Right atrium auricular region (tissue), 2 donors: ENCODE measurements at places on chromosomes 7 and 10. TPM values are rescaled to one million over a fixed set of nuclear protein-coding genes. Genes with fewer than 3 reads are reported as not detected.
A peak's percentile ranks its signal among the peaks of the same experiment; 100 is the strongest.

ZNF804B gene
- 0.20 TPM for total RNA-seq

ELOVL3 gene
- total RNA-seq, result not detected

DNA sequence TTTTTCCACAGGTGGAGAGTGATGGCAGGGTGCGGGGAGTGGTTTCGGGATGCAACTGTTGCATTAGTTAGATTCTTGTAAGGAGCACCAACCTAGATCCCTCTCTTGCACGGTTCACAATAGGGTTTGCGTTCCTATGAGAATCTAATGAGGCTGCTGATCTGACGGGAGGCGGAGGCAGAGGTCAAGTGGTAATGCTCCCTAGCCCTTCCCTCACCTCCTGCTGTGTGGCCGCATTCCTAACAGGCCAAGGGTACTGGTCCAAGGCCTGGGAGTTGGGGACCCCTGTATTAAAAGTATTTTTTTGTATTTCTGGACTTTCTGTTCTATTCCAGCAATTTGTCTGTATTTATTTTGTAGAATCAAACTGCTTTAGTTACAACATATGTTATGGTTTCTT is 7.2 kb downstream of the CBLL1 start:
- peaks cover 1% of the 10 kb centered on the region for H3K4me1 ChIP-seq
- H3K27me3 ChIP-seq, result no peaks in the 10 kb centered on the region
- no peak for DNase-seq
- no peak overlapping the region for H3K27ac ChIP-seq

DNA sequence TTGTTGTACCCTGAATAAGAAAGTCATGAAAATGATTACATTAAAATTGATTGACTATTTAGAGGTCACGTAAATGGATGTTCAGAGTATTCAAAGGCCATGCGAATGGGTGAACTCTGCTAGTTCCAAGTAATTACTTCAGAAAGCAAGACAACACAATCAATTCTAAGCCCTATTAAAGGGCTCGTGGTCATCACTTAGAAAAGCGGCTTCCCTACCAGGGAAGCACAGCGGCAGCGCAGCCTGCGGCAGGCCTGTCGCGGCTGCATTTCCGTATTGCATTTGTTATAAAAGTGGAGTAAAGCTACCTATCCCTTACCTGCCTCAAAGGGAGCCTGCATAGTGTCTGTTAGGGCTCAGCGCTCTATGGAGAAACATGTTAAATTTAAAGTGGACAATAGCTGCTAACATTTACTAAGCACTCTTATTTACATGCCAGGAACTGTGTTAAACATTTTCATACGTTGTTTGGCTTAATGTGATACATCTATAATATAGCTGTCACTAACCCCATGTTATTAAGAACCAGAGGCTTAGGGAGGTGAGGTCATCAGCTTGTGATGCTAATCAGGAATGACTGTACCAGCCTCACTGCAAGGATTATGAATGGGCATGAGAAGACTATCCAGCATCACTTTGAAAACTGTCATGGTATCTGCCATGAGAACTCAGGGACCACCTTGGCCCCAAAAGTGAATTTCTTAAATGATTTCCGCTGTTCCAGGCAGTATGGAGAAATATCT is 187.5 kb downstream of the CELF2 start:
- H3K4me3 ChIP-seq, result no peak overlapping the region
- H3K4me1 ChIP-seq, result peaks cover 15% of the 10 kb centered on the region
- H3K27ac ChIP-seq, result no peak overlapping the region
- peaks cover 8% of the 10 kb centered on the region for H3K36me3 ChIP-seq

DNA sequence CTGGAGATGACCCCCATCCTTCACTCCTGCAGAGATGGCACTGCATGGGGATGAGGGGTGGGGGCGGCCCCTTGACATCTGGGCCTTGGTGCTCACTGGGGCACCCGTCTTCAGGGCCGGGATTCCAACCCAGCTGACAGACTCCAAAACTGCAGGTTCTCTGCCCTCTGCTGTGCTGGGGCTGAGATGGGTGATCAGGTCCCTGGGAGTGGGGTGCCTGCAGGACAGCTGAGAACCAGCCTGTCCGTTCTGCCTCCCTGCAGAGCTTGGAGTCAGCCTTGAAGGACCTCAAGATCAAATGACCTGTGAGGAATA is 14.3 kb downstream of the PDAP1 start:
- no peaks in the 10 kb centered on the region for H3K27me3 ChIP-seq
- peaks cover 58% of the 10 kb centered on the region for H3K36me3 ChIP-seq
- no peak overlapping the region for H3K27ac ChIP-seq
- DNase-seq, result no peak
- no peak overlapping the region for H3K4me3 ChIP-seq

- H3K4me1 ChIP-seq, result no peaks in the 10 kb centered on the region
- H3K27ac ChIP-seq, result no peak overlapping the region
- no peaks in the 10 kb centered on the region for H3K27me3 ChIP-seq
Measured at GRCh38 chr7:145263886-145264285, 428.0 kb upstream of the TPK1 start.

GRCh38 chr10:29517352-29517923 is 117.3 kb downstream of the SVIL start:
- no peak for DNase-seq
- H3K36me3 ChIP-seq, result peaks cover 58% of the 10 kb centered on the region
- no peaks in the 10 kb centered on the region for H3K4me1 ChIP-seq
- H3K27me3 ChIP-seq, result no peaks in the 10 kb centered on the region
- peak overlapping the region; percentile 83 for H3K27ac ChIP-seq

DNA sequence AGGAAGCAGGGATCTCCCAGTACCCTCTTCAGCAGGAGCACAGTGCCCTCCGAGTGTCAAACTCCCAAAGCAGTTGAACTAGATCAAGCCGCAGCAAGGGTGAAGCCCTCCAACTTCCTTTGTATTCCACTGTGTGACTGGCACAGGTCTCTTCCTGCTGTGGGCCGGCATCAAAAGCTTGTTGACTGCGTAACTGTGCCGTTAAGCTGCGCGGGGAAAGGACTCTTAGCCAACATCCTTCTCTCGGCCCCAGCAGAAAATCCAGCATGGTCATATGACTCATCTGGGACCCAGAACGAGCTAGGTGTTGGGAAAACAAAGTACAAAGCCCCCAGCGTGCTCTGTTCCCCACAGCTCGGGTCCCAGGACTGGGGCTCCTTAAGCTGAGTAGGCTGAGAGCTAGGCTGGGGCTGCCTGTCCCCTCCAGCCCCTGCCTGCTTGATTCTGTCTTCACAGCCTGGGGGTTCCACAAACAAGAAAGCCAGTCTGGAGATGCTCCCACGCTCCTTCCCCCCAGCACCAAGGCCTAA is 52.2 kb downstream of the COL17A1 start:
- no peak overlapping the region for H3K27ac ChIP-seq
- DNase-seq, result peak; percentile 53
- H3K4me3 ChIP-seq, result no peak overlapping the region
- H3K27me3 ChIP-seq, result no peaks in the 10 kb centered on the region
- peaks cover 17% of the 10 kb centered on the region for H3K36me3 ChIP-seq
- no peaks in the 10 kb centered on the region for H3K4me1 ChIP-seq

DNA sequence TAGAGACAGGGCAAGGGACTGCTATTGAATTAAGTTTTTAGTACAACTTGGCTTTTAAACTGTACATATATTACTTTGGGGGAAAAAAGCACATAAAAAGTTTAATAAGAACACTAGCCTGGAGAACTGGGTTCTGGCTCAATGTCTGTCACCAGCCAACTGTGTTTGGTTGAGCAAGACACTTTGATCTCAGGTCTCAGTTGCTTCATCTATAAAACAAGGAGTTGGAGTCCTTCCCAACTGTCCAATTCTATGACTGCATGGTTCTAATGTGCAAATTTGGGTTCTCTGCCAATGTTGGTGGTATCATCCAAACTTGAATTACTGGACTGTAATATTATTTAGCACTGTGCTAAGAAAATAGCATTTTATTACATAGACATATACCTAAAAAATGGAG is 50.3 kb downstream of the ATXN7L1 start:
- H3K27me3 ChIP-seq, result no peaks in the 10 kb centered on the region
- H3K27ac ChIP-seq, result no peak overlapping the region
- no peak for DNase-seq
- no peaks in the 10 kb centered on the region for H3K4me1 ChIP-seq
- no peak overlapping the region for H3K4me3 ChIP-seq

GRCh38 chr10:124032087-124032935 is 61.1 kb downstream of the CHST15 start:
- H3K27ac ChIP-seq, result no peak overlapping the region
- peaks cover 5% of the 10 kb centered on the region for H3K36me3 ChIP-seq
- DNase-seq, result no peak
- H3K4me3 ChIP-seq, result no peak overlapping the region
- H3K27me3 ChIP-seq, result no peaks in the 10 kb centered on the region

GRCh38 chr10:82817676-82818422 is 942.9 kb downstream of the NRG3 start:
- H3K36me3 ChIP-seq, result no peaks in the 10 kb centered on the region
- H3K27me3 ChIP-seq, result no peaks in the 10 kb centered on the region
- no peak for DNase-seq
- no peak overlapping the region for H3K4me3 ChIP-seq
- no peaks in the 10 kb centered on the region for H3K4me1 ChIP-seq

DNA sequence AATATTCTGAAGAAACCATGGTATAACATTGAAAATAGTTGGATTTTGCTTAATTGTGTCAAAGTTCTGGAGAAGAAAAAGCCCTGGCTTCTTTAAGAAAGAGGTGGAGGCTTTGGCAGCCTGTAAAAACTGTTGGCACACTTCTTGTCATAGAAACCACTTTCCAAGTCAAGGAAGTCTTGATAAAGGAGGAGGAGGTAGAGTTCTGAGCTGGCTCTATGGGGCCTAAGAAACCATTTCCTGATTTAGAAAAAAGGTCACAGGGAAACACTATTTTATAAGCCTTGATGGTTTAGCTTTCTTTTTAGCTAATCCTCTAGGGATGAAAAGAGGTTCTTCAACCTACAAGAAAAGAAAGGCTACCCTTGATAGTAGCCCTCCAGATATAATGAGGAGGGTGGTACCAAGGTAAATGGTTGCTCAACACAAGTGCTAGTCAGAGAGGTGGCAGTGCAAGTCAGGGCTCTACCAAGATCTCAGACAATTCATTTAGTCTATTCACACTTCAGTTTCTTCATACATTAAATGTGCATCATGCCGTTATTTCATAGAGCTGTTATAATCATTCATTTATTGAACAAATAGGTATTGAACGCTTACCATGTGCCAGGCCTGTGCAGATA is 346.9 kb downstream of the RNLS start:
- no peak overlapping the region for H3K27ac ChIP-seq
- no peaks in the 10 kb centered on the region for H3K36me3 ChIP-seq
- H3K27me3 ChIP-seq, result no peaks in the 10 kb centered on the region
- no peak for DNase-seq
- no peaks in the 10 kb centered on the region for H3K4me1 ChIP-seq

DNA sequence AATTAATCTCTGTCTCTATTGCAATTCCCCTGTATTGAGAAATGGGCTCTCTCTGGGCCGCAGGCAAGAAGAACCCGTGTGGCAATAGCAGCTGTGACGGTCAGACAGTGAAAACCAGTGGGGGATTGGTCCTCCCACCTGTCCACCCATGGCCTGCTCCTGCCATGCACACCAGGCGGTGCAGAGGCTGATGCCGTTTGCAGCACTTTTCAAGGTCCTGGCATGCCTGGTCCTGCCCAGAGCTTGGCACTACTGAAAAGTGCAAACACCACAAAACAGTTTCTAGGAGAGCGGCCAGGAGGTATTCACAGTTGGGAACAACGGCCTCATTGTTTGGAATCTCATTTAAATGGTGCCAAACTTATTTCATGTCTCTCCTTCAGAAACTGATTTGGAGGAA is 41.5 kb downstream of the PSPH start:
- H3K4me3 ChIP-seq, result no peak overlapping the region
- H3K27ac ChIP-seq, result no peak overlapping the region
- H3K27me3 ChIP-seq, result no peaks in the 10 kb centered on the region
- no peak for DNase-seq
- H3K36me3 ChIP-seq, result no peaks in the 10 kb centered on the region

DNA sequence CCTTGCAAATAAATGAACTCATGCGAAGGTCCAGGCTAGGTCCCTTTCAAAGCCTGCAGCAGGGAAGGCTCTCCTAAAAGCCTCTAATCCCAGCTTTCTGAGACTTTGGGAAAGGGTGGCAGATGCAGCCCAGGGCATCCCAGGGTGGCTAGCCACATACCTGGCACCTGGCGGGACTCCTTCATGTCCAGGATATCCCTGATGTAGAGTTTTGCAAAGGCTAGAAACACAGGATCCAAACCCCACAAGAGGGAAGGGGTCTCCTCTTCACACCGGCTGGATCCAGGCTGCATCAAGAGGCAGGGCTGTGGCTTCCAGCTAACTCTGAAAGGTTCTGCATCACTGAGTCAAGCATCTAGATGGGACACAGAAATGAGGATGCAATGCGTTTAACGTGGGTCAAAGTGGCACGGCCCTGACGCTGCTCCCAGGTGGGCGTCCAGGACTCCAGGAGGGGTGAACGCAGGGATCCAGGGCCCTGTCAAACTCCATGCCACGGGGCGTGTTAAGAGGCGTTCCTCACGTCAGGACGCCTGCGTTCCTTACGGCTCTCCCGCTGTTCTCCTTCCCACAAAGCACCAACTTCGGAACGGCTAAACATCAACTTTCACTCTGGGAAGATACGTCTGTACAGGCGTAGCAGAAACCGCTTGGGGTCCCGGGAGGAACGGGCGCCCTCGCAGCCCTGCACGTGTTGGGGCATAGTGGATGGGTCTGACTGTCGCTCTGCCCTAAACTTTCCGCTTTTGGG is 507 bp downstream of the STN1 start:
- H3K27me3 ChIP-seq, result no peaks in the 10 kb centered on the region
- H3K27ac ChIP-seq, result peak overlapping the region; percentile 91
- no peaks in the 10 kb centered on the region for H3K36me3 ChIP-seq
- no peaks in the 10 kb centered on the region for H3K4me1 ChIP-seq

GRCh38 chr10:15715619-15716227 is 4.0 kb downstream of the ITGA8 start:
- no peaks in the 10 kb centered on the region for H3K36me3 ChIP-seq
- DNase-seq, result no peak
- H3K4me3 ChIP-seq, result no peak overlapping the region
- no peak overlapping the region for H3K27ac ChIP-seq

GRCh38 chr10:71263376-71263775 is 51.0 kb downstream of the UNC5B start:
- no peaks in the 10 kb centered on the region for H3K27me3 ChIP-seq
- H3K36me3 ChIP-seq, result no peaks in the 10 kb centered on the region
- H3K27ac ChIP-seq, result peak overlapping the region; percentile 81
- H3K4me3 ChIP-seq, result no peak overlapping the region

- H3K27me3 ChIP-seq, result no peaks in the 10 kb centered on the region
- H3K27ac ChIP-seq, result no peak overlapping the region
- H3K4me1 ChIP-seq, result no peaks in the 10 kb centered on the region
- H3K4me3 ChIP-seq, result no peak overlapping the region
- no peak for DNase-seq
Measured at GRCh38 chr7:67549126-67549525, 552.5 kb downstream of the TYW1 start.
